ENCODE measurements at places on chromosomes 5 and 9.
A peak's percentile ranks its signal among the peaks of the same experiment; 100 is the strongest.

DNA sequence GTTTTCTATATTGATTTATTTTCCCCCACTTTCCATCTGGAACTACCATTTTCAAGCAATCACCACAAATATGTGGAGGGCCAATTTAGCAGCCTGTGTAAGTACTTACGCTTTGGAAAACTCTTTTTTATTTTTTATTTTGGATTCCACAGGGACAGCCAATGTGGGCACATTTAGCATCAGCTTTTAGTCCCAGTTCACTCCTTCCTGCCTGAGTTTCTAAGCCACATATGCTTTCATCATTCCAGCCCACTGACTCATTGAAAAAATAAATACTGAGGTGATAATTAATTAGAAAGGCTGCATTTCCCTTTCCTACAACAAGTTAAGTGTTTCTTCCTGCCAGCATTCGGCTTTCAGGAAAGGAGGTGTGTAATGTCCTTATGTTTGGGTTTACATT, 76.8 kb downstream of the TMEM167A start:
- DNase-seq: no peak

DNA sequence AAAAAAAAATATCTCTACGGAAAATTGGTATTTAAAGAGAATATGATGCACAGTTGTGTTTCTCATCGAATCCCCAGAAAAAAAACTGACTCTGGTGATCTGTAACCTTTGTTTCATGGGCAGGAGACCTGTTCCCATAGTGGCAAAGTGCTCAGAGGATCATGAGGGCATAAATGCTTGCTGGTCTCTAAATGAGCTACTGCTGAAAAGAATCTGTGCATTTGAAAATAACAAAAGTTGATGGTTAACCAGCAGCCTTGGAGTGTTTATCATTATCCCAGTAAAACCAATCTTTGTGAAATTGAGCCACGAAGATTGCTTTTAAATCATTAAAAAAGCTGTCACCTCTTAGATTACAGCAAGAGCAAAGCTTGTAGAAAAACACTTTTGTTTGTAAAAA, 775.4 kb downstream of the MTRR start:
- DNase-seq: no peak

GRCh38 chr9:89576404-89576839, 28.4 kb upstream of the GADD45G start:
- peak; percentile 69 for DNase-seq

DNA sequence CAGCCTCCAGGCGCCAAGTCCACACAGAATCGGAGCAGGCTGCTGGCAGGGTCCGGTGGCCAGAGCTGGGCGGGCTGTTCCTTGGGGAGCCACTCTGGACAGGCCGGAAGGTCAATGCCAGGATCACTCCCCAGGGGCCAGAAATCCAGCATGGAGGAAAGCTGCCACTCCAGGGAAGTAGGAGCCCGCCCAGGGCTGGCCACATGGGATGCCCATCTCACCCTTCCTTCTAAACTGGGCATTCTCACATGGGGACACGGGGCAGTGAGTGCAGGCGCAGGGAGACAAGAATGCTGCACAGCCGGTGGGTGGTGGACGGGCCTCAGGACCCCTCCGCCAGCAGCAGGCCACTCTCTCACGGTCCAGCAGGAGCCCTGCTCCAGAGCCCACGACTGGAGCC, 58.2 kb downstream of the ADAMTS2 start:
- no peak for DNase-seq

- no peak for DNase-seq
These were observed 71.8 kb downstream of the CAST start for GRCh38 chr5:96733771-96734500.

DNA sequence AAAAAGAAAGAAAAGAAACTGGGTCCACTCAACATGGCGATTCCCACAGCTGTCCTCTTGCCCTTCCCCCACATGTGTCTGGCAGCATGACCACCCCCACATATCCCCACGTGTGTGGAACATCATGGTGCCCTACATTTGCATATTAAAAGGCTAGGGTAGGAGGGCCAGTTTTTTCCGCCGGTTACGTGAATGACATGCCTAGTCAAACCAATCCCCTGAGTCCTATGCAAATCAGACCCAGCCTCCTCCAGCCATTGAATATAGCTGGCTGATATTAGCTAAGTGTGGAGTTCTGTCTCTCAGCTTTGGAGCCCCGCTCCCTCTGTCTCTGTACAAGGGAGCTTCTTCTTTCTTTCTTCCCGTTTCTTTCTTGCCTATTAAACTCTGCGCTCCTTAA, 33.0 kb upstream of the CCDC112 start:
- no peak for DNase-seq

DNA sequence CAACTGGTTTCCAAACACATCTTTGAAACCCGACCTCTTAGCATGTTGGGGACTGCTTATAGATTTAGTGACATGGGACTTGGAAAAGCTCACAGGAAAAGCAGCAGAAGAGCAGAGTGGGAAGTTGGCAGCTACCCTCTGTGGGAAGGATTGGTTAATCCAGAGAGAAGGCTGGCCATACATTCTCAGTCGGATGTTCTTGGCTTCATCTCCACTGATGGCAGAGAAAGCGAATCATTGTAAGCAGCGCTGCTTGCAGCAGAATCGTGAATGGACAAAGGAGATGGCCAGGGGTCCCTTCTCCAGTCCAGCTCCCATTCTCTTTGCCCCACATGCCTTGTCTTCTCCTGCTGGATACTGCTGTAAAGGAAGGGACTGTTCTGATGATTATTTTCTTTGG, 62.7 kb downstream of the MEGF10 start:
- DNase-seq: no peak

DNA sequence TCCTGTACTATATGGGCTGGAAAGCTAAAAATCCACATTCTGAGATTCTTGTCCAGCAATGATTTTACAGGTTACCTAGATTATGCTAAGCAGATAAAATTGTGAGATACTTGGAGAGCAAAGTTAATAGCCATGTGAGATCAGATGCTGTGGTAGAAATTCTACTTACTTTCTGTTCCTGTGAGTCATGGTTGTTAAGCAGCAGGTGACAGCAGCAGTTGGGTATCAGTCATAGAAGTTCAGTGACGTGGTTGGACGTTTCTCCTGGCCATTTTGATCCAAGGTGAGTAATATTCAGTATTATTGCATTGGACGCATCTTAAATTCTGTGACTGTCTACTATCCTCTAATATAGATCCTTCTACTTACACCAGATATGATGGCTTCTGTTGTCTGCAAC, 524.5 kb downstream of the TMEM38B start:
- no peak for DNase-seq

- no peak for DNase-seq
These were observed 36.3 kb upstream of the SHISAL2B start for GRCh38 chr5:64653766-64654560.

DNA sequence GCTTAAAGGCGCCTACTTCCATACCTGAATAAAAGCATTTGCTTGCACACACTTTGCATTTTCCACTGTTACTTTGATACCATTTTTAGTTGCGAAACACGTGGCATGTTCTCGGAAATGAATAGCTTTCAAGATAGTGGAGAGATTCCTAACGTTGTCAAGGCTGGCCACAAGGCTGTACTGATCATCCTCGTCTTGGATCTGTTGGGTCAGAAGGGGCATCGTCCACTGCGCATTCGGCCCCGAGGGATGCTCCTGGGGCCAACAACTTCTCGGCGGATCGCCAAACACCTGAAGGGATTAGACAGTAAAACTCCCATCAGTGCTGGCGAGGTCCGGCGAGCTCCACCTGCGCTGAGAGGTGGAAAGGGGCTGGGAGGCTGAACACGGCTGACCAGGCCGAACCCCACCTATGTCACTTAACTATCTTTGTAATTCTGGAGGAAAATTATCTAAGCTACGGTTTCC, 599 bp downstream of the RAD1 start:
- DNase-seq: no peak

DNA sequence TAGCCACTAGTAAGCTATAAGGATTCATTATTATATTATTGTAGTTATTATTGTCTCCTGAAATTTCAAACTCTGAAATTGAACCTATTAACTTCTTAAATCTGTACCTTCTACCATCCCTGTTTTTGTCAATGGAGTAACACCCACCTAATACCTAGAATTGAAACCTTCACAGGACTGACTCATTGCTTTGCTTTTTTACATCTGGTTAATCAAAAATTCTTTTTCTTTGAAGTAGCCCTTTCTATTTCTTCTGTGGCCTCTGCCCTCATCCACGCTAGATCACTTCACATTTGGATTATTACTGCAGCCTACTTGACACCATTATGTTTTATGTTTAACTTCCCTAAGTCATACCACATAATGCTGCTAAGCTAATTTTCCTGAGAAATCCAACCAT, 35.6 kb downstream of the RBM27 start:
- no peak for DNase-seq

DNA sequence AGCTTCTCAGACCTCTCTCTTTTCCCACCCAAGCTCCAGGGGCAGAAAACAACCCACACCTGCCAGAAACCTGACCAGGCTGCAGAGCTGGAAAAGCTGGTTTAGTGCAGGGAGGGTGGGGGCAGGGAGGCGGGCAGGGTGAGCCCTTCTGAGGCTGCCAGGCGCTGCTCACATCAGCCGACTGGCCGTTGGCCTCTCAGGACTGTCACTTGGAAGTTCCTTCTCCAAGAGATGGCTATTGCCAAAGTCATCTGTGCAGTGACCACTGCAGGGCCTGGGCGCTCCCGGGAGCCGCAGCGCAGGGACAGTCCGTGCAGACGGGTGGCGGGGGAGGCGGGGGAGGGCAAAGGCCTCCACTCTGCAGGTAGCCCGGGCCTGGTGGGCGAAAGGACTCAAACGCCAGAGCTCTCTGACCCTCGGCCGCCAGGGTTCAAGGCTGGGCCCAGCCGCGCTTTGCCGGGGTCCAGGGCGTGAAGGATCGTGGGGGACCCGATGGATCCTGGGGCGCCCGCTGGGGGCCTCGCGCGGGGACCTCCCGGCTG, 205.0 kb upstream of the IER5L start:
- peak; percentile 63 for DNase-seq

DNA sequence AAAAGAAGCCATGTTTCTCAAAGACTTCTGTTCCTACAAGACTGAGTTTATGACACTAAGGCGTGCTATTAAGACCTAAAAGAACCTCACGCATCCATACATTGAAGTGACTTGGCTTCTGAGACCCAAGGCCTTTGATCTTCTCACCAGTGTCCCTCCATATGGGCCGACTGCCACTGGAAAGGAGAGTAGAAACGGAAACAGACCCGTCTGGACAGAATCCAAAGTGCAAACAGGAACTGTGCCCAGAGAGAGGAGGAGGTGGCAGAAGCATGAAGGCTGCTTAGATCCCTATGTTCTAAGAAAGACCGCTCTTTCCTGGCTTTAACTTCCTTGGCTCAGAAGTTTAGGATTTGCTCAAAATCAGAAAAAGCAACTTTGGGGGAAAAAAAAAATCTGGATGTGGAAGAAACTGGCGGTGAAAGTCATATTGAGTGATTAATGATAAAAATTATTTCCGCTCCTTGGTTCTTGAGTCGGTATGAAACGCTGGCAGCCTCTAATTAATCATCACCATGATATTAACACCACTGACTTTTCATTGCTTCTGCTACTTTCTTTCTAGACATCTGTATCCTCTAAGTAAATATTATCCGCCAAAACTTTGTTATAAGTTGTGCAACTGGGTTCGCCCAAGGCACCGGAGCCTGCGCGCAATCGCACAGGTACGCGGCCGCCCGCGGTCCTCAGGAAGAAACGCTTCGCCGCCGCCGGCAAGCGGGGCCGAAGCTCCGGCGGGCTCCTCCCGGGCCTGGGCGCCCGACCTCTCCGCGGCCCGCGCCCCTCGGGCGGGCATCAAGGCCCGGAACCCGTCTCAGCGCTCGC, 726 bp downstream of the DAP start:
- DNase-seq: peak; percentile 77

GRCh38 chr5:145853781-145854376, 18.7 kb upstream of the PRELID2 start:
- no peak for DNase-seq

DNA sequence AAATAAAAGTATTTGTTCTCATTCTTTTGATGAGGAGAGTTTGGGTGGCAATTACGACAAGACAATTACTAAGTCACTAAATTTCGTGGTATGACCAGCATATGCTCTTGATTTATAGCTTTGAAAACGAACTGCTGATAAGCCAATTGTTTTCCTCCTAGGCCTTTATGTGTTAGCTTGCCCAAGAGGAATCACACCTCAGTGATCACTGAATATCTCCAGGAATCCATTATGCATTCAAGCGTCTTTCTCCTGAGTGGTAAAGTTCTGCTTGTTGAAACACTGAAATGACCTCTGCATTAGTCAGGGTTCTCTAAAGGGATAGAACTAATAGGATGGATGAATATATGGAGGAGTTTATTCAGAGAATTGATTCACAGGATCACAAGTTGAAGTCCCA, 677.7 kb upstream of the MEF2C start:
- DNase-seq: no peak

DNA sequence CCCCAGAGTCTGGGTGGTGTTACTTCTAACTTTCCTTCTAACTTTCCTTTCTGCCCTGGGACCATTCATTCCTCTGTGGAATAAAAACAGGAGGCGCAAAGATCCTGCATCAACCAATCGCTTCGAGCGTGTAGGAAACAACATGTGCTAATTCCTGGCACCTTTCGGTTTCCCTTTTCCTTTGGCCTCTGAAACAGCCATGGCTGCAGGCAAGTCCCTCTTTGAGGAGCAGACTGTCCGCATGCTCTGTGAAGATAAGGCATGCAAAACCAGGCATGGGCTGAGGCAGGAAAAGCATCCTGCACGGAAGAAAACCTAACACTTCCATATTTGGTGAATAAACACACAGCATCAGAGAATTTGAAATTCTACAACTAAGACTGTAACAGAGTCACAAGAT, 128.3 kb downstream of the HSD17B3 start:
- DNase-seq: peak; percentile 33

DNA sequence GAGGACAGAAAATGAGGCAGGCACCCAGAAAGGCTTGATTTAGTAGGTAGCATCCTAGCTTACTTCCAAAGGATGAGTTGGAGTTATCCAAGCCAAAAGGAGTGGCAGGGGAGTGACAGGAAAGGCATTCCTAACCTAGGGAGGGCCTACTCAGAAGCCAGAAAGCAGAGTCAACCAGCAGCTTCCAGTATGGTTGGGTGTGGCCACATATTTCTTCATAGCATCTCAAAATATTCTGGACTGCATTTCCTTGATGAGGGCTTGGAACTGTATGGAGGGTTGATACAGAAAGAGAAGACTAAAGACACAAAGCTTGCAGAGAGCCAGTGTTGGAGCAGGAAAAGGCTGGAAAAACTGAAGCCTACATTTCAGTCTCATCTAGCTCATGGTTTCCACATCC, 656.8 kb upstream of the DMAC1 start:
- no peak for DNase-seq

- DNase-seq: peak; percentile 30
These were observed 237.5 kb downstream of the SLIT3 start for GRCh38 chr5:169063316-169063953.

All from eye (tissue), 1 donor.